Brain (organoid and tissue), 16 donors: ENCODE measurements at places on chromosomes 2 and 18.

- DNase-seq: no peak
Observed at GRCh38 chr18:79725486-79725885, 45.9 kb downstream of the CTDP1 start.

DNA sequence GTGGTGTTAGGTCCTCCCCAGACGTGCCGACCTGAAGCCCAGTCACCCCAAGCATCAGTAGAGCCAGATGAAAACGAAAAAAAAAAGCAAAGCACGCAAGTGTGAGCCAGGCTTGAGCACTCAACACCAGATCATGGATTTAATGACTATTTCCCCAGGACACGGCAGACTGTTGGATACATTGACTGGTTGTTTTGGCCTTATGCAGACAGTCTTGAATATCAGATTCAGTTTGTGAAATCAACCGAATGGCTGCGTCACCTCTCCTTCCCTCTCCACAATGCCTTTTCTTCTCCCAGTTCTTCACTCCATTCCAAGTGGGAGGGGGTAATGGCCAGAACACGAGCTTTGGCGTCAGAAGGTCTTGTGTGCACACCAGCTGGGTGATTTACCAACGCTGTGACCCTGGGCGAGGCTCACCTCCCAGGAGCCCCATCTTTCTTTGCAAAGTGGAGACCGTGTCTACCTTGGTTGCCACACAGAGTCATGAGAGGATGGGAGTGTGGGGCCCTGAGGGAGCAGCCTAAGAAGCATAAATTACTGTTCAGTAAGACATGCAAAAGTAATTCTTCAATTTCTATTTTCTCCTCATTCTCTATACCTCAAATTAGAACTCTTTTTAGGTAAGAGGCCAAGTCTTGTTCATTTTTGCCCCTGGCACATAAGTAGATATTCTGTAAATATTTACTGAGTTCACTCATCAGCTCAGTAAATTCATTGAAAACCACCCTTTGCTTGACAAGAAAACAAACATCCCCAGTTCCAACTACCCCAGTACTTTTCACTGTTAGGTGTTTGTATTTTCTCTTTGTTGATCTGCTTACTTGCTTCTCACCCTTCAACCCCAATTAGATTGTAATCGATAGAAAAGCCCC is 181.1 kb upstream of the COPS8 start:
- no peak for DNase-seq

- DNase-seq: no peak
Observed at GRCh38 chr2:45895241-45895861, 243.9 kb downstream of the PRKCE start.

GRCh38 chr2:69244882-69245281 is 142.1 kb downstream of the GFPT1 start:
- no peak for DNase-seq

DNA sequence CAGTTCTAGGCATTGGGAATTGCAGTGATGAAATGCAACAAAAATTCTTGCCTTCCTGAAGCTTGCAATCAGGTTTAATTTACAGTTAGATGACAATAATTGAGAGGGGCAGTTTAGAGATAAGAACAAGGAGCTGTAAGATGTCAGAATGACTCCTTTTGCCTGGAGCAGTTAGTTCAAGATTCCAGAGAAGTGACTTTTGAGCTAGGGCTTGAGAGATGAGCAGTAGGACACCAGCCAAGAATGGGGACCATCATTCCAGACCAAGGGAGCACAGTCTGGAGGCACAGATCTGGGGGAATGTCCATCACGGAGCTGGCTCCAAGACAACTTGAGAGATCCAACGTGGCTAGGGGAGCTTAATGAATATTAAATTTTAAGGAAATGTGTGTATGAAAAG is 26.8 kb downstream of the CACNB4 start:
- no peak for DNase-seq

DNA sequence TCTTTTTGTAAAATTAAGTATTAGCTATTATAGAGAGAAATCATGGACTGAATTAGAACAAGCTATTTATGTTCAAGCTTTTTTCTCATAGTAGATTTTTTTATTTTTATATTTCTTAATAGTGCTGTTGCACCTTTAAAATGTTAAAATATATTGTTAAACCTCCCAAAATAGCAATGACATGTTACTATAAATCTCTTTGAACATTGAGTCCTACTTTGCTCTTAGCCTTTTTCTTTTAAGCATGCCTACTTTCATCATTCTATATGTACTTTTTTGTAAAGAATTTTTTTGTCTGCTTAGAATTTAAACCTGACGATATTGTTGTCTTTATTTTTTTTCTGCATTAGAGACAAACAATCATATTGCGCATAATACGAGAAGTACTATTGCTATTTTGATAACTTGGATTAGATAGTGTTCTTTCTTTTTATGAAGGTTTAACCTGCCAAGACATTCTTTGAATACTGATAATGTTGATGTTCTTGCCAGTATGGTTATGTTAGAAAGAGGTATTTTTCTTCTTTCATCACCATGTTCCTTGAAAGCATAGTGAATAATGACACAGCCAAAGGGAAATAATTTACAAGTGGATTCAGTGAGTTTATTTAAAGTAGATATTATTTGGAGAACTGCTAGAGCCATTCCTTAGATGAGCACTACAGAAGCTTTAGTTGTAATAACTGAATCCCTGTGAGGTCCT is 40.6 kb downstream of the PMS1 start:
- no peak for DNase-seq

DNA sequence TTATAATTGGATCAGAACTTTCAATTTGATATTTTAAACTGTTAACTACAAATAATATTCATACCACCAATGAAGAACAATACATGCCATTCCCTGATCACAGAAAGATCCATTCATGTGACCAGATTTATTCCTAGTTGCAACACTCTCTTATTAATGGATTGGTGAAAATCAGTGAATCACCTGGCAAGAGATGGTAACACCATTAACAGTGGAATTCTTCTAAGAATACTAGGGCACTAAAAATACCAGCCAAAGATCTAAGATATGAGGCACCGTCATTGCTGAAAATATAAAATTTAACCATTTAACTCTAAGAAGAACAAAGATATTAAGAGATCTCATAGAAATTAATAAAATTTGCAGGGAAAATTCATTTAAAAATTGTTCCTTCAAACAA is 58.1 kb downstream of the MAP4K3 start:
- no peak for DNase-seq

DNA sequence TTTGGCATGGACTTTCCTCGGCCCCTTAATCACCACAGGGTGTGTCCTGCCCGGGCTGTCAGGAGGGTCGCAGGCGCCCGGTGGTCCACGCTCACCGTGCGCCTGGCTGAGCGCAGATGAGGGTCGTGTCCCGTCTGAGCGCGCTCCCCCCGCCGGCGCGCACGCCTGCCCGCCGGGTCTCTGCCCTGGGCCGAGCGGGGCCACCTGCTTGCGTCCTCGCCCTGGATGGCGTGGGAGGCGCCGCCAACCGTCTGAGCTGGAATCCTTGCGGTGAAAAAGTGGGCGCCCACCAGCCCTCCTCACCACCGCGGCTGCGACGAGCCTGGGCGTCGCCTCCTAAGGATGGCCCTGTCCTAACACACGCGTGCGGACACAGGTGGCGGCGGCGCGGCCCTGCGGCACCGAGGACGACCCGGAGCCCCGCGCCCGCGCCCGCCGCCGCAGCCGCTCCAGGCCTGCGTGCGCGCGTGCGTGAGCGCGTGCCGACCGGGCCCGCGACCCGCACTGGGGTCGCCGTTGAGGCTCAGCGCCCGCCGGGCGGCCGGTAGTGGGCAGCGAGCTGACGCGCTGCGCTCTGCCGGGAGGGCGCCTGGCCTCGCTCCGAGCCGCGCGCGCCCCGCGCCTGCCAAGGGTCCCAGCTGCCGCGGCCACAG is 126.6 kb downstream of the ARHGEF4 start:
- DNase-seq: peak; percentile 40

DNA sequence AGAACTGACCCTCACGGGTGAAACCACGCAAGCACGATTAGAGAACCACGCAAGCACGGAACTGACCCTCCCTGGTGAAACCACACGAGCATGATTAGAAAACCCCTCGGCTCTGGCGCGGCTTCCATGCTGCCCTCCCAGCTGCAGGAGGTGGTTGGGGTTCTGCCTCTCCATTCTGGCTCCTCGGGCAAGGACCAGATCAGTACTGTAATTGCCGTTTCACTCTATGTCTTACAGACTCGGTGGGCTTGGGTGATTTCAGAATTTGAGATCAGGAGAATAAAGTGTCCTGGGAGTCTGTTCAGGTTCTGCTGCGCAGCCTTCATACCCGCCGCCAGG is 58.3 kb upstream of the KCNG2 start:
- no peak for DNase-seq

DNA sequence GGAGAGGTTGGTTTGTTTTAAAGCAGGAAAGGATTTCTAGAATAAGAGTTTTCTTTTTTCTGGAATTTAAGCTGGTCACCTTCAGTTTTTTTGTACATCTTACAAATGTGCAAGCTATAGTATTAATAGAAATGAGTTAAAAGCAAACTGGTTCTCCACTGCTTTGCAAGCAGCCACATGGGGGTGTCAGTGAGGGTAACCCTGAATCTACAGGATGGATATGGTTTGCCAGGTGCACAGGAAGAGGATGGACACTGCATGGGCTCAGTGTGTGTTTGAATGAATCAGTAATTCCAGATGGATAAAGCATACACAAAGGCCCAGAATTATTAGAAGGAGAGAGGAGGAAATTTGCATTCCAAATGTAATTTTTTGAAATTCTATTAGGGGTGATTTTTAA is 89.0 kb downstream of the MAPRE2 start:
- DNase-seq: no peak

DNA sequence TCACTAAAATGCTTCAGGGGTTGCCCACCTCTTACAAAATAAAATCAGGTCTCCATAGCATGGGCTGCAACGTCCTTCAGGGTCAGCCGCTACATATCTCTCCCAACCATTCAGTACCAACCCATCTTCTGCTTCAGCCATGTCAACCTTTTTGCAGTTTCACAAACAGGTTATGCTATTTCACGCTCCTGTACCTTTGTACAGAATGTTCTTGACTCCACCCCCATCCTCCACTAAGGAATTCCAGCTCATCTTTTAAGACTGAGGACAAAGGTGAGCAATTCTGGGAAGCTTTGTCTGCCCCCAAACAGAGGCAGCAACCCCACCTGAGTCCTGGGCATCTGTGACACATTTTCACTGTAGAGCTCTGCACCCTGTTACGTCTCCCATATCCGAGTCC is 8.8 kb upstream of the EVA1A start:
- DNase-seq: no peak

DNA sequence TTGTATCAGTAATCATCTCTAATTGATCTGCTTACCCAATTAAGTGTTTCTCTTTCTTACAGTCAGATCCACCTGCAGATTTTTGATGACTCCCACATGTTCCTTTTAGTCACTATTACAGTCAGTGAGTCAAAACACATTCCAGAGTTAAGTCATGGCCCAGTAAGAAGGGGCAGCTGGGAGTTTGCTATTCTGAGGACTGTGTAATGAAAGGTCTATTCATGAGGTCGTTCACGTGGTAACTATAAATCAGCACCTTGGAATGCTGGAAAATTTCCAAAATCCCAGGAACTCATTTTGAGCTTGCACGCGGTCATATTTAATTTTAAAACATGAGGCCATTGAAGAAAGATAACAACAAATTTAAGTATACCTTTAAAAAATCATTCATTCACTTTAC is 252.5 kb downstream of the XIRP2 start:
- no peak for DNase-seq

GRCh38 chr2:238285653-238286082 is 2.7 kb downstream of the PER2 start:
- peak; percentile 80 for DNase-seq

GRCh38 chr2:159399716-159400415 is 113.4 kb upstream of the WDSUB1 start:
- peak; percentile 2 for DNase-seq

DNA sequence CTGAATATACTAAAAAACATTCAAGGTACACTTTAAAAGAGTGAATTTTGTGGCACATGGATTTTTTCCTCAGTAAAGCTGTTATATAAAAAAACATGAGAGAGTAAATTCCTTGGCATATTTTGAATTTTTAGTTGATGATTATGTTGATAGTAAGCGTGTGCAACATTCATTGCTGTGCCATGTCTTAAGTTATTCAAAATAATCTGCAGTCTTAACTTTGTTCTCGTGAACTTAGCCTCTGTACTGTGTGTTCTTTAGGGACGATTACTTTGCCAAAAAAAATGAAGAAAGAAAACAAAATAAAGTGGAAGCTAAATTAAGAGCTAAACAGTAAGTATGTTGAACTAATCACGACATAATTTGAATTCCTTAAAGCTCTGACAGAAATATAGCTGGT is 9.6 kb downstream of the SSB start:
- no peak for DNase-seq

GRCh38 chr2:196884368-196884767 is 42.1 kb downstream of the PGAP1 start:
- DNase-seq: no peak

- no peak for DNase-seq
Observed at GRCh38 chr2:9650119-9650821, 19.5 kb upstream of the YWHAQ start.

DNA sequence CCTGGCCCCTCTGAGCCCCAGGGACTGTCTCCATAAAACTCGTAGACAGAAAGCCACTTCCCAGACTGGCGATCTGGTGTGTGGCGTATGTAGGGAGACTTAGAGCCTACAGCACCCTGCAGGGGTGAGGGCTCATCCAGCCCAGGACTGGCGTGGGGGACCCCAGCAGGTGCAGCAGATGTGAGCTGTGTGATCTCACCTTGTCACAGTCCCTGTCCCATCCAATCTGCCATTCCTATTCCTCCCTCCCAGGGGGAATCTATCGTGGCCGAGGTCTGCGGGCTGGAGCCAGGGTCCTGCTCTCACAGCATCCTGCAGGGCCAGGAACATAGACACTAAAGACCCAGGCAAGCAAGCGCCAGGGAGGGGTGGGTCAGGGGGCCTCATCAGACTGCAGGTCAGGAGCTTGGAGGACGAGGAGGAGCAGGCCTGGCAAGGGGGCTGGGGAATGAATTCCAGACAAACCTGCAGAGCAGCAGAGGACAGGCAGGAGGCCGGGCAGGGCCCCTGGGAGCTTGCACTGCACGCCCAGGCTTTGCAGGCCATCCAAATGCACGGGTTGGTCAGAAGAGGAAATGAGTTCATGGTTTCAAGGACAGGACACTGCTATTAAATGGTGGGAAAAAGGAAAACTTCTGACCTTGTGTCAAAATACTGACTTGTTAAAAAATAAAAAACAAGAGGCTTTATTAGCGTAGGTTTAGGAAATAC is 32.5 kb downstream of the HS6ST1 start:
- DNase-seq: no peak

GRCh38 chr2:27291865-27292264 is 9.6 kb downstream of the TRIM54 start:
- no peak for DNase-seq

DNA sequence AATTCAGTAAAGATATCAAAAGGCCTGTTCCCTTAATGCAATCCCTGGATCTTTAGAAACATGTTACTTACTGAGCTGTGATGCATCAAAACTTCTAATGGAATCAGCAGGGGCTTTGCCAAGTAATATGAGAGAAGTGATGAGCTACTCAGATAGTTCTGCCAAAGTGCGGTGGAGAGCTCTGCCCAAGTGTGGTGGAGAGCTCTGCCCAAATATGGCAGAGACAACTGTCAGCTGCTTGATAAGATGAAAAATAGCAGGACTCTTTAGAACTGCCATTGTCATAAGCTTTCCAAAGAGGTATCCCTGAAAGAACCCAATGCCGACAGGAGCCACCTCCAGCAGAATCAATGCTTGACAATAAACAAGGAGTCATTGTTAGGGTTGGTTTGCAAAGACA is 167.9 kb upstream of the SLC39A10 start:
- DNase-seq: no peak

GRCh38 chr2:158228943-158229508 is 127.3 kb downstream of the UPP2 start:
- DNase-seq: no peak
